NCI-H1694 treated with DMSO at 0.1 percent for 48 hours (cell line): ENCODE measurements at places on chromosomes 2 and 18.

GRCh38 chr2:101982495-101983029 is 9.2 kb upstream of the IL1R2 start:
- DNase-seq = no peak

GRCh38 chr2:90207454-90208058 is 1516.1 kb downstream of the RPIA start:
- peak; percentile 27 for DNase-seq

GRCh38 chr2:100257939-100258338 is 64.4 kb downstream of the LONRF2 start:
- peak; percentile 4 for DNase-seq

- no peak for DNase-seq
These were observed 2.9 kb downstream of the ANKMY1 start for GRCh38 chr2:240554767-240555493.

- DNase-seq = no peak
These were observed 145.0 kb downstream of the MCFD2 start for GRCh38 chr2:46770622-46771021.

GRCh38 chr2:2041256-2041824 is 289.7 kb downstream of the MYT1L start:
- DNase-seq = no peak

DNA sequence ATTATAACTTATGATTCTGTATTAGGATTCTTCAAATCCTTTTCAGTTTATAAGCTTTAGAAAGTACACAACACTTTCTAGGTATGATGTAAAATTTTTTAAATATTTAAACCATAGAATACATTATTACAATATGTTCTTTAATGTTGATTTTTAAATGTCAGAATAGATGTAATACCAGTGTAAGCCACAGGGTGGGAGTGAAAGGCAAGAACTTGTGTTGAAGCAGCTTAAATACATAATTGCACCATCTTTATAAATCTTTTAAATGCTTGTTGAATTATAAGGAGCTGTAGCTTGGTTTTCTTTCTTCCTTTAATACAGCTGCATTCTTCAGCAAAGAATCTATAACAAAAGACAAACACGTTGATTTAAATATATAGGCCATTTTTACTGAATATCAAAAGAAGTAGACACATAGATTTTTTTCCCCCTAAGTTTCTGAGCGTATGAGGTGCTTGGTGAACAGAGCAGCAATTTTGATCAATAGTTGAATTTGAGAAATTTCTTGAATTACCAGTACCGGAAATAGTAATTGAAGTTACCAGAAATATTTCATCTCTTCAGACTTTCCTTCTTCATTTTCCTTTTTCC is 63.0 kb downstream of the TANK start:
- DNase-seq = peak; percentile 57

- DNase-seq = no peak
These were observed 100.9 kb downstream of the CRIM1 start for GRCh38 chr2:36456227-36457175.
